ENCODE measurements at places on chromosomes 12 and 14.
A peak's percentile ranks its signal among the peaks of the same experiment; 100 is the strongest.

DNA sequence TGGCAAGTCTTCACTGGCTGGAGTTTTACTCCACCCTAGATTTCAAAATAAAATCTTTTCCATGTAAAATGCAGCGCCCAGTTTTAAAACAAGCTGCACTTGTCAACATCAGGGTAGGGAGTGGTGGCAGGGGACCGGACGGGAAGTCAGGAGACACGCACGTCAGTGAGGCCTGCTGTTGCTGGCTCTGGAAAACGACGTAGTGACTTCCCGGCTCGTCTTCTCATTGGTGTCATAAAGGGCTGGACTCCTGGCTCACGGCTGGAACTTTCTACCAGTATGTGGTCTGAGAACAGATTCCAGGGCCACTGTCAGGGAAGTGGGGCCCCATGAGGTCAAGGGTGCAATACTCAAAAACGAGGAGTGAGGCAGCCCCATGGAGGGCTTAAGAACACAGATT lies 64.2 kb upstream of the FOXN3 start:
- no peak for DNase-seq

DNA sequence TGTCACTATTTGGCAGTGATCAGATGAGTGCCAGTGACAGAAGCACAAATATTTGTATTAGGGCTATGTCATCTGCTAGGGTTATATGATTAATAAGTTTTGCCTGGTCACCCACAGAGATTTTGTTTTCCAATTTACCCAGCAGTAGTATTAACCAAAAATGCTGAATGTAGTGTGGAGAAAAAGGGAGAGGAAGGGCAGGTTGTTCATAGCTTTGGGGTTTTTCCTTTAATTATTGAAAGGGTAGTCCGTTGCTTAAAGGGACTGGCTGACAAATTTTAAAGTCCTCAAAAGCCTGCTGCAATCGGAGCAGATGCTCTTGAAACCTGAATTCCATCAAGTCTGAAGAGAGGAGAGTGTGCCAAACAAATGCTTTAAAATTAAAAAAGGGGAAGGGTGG lies 237.9 kb upstream of the CCDC196 start:
- no peak for DNase-seq

GRCh38 chr12:64699504-64700115 lies 59.6 kb downstream of the GNS start:
- no peak for DNase-seq

DNA sequence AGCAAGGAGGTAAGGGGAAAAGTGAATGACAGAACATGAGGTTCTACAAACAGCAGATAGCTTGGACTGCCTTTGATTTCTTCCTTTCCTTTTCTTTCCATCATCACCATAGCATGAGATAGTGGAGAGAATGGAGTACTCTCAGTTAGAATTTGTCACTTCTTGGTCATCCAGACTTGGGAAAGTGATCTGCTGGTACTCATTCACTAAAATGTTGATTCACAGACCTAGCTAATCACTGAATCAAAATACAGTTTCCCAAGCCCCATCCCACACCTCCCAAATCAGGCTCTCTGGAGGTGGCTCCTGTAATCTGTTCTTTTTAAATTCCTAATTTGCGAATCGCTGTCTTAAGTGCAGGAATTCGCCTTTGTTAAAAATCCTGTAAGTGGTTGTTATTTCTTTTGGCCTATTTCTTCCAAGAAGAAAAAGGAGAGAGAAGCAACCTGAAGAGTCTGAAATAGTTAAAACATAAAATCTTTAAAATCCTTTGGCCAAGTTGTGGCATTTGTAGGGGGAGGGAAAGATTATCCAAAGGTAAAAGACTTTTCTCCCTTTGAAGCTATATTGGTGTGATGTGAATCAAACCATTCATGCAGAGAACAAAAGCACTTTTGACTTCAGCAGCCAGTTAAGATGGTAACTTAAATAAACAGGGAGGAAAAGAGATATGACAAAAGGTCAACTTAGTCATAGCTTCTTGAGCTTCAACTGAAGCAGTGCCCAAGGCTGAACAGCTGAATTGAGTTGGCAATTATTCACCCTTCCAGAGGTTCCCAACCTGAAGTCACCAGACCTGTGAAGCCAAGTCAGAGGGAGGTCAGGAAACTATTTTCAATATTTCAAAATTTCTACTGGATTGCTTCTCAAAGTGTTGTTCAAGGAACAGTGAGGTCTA lies 255.1 kb upstream of the KRR1 start:
- no peak for DNase-seq

DNA sequence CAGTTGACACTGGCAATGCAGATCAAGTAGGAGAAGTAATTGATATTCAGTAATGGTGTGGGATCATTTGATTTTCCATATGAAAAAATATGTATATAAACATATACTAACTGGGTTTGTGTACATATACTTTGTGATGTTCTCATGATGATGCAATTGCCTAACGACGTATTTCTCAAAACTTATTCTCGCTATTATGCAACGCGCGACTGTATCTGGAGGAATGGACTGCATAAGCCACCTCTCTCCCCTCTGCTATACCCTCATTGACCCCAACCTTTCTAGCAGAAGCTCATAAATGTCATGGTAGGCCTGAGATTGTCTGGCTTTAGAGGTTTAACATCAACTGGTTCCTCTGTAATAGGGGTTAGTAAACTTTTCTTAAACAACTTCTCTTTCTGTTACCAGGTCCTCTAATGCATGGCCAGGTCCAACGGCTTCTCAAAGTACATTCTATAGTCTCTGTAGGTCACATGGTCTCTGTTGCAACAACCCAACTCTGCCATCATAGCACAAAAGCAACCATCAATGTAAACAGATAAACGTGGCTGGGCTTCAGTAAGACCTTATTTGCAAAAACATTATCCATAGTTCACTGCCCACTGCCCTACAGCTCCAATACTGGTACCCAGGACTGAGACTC lies 59.3 kb downstream of the FOXN3 start:
- DNase-seq: no peak

GRCh38 chr12:92933606-92934005 lies 4.5 kb upstream of the EEA1 start:
- DNase-seq: no peak

DNA sequence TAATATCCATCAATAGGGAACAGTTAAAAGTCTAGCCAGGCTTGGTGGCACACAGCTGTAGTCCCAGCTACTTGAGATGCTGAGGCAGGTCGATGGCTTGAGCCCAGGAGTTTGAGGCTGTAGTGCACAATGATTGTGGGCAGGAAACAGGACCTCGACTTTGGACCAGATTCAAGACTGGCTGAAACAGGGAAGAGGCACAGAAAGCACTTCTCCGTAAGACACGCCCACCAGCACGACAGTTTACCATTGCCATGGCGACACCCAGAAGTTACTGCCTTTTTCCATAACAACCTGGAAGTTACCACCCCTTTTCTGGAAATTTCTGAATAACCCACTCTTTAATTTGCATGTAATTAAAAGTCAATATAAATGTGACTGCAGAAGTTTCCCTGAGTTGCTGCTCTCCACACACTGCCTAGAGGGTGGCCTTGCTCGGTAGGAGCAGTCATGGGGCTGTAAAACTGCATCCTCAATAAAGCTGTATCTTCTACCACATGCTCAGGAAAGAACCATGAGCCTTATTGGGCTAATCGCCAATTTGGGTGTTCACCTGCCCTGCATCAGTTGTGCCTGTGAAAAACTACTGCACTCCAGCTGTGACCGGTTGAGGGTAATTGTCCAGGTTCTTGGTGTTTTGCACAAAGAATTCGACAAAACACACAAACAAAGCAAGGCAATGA lies 4.6 kb upstream of the LRRC23 start:
- no peak for DNase-seq

DNA sequence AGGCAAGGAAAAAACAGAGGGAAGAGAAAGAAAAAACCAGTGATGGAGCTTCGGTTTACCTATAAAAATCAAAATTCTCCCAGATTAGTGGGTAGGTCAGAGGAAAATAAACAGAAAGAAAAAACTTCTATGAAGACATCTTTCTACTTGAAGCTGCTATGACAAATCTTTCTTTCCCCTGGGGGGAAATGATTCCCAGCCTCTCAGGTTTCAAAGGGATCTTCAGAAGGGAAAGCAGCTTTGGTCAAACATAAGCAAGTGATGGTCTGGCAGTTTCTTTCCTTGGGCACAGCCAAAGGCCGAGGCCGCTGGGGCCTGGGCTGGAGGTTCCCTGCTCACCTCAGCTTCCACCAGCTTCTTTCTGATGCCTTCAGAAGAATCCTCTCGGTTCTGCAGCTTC lies 104.5 kb downstream of the PRKAB1 start:
- DNase-seq: no peak

DNA sequence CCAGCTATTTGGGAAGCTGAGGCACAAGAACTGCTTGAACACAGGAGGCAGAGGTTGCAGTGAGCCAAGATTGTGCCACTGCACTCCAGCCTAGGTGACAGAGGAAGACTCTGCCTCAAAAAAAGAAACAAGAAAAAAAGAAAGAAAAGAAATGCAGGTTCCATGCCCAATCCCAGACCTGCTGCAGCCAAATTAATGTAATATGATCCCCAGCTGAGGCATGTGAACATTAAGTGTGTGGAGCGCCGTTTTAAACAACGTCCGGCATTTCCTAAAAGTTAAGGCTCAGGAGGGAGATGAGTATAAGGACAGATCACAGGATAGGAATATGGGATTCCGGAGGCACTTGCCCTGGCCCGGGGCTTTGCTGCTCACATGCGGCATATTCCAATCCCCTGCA lies 162.9 kb downstream of the KSR2 start:
- DNase-seq: no peak

GRCh38 chr12:51269174-51270066 lies 795 bp downstream of the SMAGP start:
- peak; percentile 44 for DNase-seq

DNA sequence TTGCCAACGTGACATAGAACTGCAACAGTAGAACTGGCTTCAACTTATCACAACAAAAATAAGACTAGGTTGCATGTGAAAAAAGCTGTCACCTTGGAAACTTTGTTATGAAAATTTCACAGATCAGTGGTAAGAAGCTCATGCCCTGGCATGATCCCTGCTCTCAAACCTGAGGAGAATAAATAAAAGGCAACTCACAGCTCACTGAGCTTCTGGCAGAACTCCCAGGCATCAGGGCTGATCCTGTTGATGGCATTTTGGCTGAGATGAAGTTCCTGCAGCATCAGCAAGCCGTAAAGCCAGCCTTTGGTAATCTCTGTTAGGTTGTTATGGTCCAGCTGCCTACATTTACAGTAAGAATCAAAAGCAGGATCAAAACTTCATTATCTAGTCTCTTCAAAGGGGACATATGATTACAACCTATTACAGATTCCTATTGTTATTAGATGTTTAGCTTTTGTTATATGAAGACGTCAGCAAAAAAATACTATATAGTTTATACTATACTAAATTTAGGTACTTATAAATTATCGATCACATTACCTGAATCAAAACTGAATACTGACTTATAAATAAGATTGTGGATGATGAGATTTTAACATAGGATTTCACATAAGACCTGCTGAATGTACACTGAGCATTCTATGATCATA lies 32.0 kb downstream of the LRIG3 start:
- DNase-seq: peak; percentile 32

- DNase-seq: no peak
Observed at GRCh38 chr12:28611449-28611848, 421.2 kb downstream of the CCDC91 start.

DNA sequence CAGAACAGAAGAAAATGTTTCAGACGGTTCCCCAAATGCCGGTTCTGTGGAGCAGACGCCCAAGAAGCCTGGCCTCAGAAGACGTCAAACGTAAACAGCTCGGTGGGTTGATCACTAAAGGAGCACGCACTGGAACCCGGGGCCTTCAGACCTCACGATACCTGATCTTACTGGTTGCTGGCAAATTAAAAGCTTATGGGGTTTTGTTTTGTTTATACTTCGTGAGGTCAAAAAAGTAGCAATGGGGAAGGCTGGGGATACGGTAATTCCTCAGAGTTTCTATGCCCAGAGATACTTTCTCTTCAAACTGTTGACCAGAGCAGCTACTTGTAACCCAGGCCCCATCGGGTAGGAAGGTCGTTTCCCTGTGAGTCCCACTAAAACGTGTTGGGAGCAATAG lies 1.7 kb downstream of the CDKN1B start:
- no peak for DNase-seq

- no peak for DNase-seq
Observed at GRCh38 chr14:90570461-90570860, 173.6 kb downstream of the CALM1 start.

DNA sequence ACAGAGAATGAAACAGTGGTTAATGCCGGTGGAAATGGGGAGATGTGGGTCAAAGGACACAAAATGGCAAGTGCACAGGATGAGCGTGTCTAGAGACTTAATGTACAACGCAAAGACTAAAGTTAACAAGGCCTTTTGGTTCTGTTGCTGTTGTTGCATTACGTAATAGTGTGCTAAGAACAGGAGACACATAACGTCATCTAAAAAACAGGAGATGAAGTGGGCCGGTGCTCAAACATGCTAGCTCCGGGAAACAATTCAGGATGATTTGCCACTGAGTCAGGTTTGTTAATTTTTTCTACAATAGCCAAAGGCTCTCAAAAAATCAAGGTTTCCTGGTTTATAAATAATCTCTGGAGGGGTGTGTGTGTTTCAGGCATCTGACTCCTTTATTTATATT lies 55.5 kb downstream of the ETV6 start:
- DNase-seq: no peak

DNA sequence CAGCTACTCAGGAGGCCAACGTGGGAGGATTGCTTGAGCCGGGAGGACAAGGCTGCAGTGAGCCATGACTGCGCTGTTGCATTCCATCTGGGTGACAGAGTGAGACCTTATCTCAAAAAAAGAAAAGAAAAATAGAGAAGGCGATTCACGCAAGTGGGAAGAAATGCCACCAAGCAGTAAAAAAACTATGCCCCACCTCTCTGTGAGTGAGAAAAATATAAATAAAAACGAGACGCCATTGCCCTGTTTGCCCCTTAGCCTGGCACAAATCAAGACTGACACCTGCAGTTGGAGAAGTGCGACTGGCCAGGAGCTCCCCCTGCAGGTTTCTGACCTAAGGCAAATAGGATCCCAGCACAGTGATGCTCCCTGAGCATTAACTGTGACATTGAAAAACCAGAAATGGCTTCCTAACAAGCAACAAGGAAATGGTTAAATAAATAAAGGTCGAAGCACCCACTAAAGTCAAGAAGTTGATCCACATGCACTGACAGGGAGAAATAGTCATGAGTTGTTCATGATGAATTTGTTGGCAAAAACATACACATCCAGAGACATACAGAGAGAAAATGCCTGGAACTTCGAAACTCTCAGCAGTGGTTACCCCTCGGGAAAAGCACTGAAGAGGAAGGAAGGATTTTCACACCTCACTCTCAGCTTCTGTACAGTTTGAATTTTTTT lies 21.1 kb downstream of the GSC start:
- peak; percentile 54 for DNase-seq

- DNase-seq: peak; percentile 86
Observed at GRCh38 chr12:8108808-8109398, 14.5 kb upstream of the CLEC4A start.

All from GM12865 (cell line).